SK-N-SH (cell line): ENCODE measurements at places on chromosomes 6 and 20. TPM values are rescaled to one million over a fixed set of nuclear protein-coding genes. Genes with fewer than 3 reads are reported as not detected.
A peak's percentile ranks its signal among the peaks of the same experiment; 100 is the strongest.

GRCh38 chr6:111481836-111482187 is 1.2 kb downstream of the REV3L start:
- H3K27me3 ChIP-seq: no peaks in the 10 kb centered on the region
- DNase-seq: no peak
- H3K36me3 ChIP-seq: no peaks in the 10 kb centered on the region
- H3K4me3 ChIP-seq: peak overlapping the region; percentile 81

GRCh38 chr6:39088331-39088730 is 26.7 kb downstream of the SAYSD1 start:
- peaks cover 10% of the 10 kb centered on the region; the same call in 1 of the 2 replicates for H3K4me1 ChIP-seq
- DNase-seq: no peak
- H3K4me3 ChIP-seq: no peak overlapping the region
- no peak overlapping the region for H3K27ac ChIP-seq
- no peaks in the 10 kb centered on the region for H3K36me3 ChIP-seq

GRCh38 chr20:62822788-62823651 is 6.2 kb downstream of the COL9A3 start:
- H3K4me3 ChIP-seq: no peak overlapping the region
- no peaks in the 10 kb centered on the region for H3K27me3 ChIP-seq
- DNase-seq: peak; percentile 89
- H3K27ac ChIP-seq: peak overlapping the region; percentile 56; the same call in 1 of the 2 replicates
- peaks cover 58% of the 10 kb centered on the region; the same call in 1 of the 2 replicates for H3K4me1 ChIP-seq

The DPPA5 gene
- not detected in 2 replicates for polyA plus RNA-seq

DNA sequence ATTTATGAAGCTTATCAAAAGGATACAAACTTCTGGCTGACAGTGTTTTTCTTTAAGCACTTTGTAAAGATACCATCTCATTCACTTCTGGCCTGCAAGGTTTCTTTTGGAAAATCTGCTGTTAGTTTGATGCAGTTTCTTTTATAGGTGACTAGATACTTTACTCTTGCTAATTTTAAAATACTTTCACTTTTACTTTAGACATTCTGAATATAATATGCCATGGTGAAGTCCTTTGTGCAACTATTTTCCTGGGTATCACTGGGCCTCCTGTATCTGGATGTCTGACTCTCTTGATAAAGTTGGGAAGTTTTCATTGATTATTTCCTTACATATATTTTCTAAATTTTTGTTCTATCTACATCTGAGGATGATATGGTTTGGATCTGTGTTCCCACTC is 29.0 kb upstream of the ZNF337 start:
- DNase-seq: no peak
- H3K4me1 ChIP-seq: peaks cover 2% of the 10 kb centered on the region; the same call in 1 of the 2 replicates
- H3K4me3 ChIP-seq: no peak overlapping the region
- no peaks in the 10 kb centered on the region for H3K27me3 ChIP-seq
- no peaks in the 10 kb centered on the region for H3K36me3 ChIP-seq
- H3K27ac ChIP-seq: no peak overlapping the region
